ENCODE measurements at places on chromosomes 4 and X.

DNA sequence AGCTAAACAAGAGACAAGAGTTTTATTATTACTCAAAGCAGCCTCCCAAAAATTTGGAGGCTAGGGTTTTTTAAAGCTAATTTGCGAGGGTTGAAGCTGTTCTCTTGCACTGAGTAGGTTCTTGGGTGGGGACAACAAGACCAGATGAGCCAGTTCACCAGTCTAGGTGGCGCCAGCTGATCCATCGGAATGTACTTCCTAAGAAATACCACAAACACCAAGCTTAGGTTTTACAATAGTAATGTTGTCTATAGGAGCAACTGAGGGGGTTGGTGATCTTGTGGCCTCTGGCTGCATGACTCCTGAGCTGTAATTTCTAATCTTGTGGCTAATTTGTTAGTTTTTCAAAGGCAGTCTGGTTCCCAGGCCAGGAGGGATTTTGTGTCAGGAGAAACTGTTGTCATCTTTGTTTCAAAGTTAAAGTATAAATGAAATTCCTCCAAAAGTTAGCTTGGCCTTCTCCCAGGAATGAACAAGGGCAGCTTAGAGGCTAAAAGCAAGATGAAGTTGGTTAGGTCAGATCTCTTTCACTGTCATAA, 130.6 kb downstream of the SLC7A11 start:
- no peak for DNase-seq

DNA sequence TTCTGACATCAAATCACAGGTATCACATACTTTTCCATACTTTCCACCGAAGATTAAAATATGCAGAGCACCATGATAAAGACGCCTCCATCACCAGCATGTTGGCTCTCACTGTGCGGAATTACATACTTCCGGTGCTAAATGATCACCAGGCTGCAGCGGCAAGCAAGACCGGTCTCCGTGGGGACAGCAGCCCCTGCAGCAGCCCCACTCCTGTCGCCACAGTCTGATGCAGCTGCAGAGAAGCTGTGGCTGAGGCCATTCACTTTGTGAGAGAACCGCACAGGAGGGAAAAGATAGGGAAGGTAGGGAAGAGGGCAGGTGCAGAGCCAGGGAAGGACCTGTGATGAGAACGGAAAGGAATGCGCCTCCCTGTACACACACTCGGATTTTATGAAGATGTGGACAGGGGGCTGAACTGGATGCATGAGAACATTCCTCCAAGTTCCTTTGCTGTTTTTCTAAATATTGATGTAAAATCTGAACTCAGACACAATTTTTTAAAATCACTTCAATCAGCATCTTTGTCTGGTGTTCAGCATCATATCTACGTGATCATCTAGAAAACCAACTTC, 38.3 kb downstream of the AFAP1 start:
- no peak for DNase-seq

GRCh38 chr4:87865960-87866598, 33.3 kb downstream of the MEPE start:
- no peak for DNase-seq

GRCh38 chrX:1105671-1106419, 106.6 kb downstream of the CRLF2 start:
- DNase-seq = no peak

DNA sequence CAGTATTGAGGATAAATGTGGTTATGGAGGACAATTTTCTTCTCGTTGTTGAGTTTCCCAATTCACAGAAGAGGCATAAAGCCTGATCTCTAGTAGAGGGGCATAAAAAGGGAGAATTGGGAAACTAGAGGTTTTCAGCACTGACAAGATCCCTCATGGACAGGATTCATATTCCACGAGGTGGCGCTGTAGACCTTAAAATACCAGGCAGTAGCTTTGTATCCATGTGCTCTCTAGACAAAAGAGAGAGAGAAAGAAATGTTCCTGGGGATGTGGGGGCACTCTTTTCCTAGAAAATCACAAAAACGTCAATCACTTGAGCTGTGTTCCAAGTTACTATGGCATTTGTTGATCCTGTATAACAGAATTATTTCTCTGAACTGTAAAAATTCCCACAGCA, 128.3 kb downstream of the MAGEE1 start:
- no peak for DNase-seq

DNA sequence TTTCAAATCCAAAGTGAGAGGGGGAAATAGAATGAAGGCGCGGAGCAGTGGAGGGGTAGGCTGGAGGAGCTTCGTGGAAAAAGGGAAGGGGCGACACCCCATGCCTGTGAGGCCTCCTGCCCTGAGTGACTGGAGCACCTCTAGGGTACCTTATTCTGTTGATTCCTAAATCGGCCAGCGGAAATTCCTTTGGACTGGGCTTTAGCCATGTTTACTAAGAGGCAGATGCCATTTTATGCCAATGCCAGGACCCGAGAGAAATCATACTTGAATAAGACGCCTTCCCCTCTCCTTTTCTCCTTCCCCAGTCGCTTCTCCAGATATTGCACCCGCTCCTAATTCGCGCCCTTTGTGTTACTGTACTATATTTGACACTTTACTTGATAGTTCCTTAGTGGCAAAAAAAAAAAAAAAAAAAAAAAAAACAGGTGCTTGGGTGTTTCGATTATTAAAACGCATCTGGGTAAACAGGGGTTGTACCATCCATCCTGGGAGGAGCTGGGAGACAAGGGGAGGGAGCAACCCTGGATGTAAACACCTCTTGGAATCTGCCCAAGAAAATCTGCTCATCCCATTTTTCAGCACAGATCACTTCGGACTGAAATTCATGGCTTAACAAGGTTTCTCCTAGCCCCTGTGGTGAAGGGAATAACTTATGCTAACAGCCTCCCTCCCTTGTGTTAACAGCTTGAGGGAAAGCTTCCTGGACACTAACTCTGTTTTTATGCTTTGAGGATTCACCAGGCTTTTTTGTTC, 1.5 kb downstream of the BMP3 start:
- no peak for DNase-seq

DNA sequence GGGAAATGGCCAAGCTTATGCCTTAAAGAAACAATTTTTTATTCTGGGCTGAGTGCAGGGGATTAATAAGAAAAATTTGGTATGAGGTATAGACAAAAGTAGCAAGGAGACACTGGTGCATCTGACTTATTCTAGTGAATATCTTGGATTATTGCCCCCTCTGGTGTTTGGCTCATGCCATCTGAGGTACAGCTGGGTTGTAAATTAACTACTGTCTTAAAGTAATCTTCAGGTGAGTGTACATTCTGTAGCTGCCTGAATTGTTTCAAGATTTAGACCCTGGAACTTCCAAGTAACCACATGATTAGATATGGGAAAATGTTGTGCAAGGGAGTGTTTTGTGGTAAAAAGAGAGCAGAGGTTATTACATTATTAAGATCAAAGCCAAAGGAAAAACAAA, 988.7 kb downstream of the FAM133A start:
- DNase-seq = no peak

DNA sequence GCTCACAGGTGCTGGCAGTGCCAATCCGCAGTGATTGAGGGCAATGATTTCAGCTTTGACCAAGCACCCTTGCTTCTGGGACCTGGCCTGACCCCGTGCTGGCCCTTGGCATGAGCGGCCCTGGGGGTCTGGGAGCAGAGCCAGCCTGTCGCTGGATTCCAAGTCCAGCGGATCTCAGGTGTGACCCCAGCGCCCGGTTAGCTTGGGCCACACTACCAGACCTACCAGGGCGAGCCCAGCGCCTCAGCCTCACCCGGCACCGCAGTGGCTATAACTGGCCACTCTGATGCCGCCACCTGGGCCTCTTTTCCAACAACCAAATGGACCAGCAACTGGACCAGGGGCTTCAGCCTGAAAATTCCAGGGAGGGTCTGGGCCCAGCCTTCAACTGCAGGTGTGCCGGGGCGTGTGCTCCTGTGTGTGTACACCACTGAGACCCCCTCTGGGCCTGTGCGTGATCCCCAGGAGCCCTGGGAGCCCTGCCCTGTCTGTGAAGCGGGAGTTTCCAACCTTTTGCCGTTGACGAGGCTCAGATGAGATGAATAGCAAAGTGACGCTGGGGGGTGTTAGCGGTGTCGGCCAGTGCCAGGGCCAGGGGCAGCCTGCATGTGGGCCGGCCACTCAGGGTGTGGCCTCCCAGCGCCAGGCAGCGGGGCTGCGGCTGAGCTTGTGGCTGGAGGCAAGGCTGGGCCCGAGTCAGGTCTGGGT, 658 bp downstream of the SH3TC1 start:
- no peak for DNase-seq

DNA sequence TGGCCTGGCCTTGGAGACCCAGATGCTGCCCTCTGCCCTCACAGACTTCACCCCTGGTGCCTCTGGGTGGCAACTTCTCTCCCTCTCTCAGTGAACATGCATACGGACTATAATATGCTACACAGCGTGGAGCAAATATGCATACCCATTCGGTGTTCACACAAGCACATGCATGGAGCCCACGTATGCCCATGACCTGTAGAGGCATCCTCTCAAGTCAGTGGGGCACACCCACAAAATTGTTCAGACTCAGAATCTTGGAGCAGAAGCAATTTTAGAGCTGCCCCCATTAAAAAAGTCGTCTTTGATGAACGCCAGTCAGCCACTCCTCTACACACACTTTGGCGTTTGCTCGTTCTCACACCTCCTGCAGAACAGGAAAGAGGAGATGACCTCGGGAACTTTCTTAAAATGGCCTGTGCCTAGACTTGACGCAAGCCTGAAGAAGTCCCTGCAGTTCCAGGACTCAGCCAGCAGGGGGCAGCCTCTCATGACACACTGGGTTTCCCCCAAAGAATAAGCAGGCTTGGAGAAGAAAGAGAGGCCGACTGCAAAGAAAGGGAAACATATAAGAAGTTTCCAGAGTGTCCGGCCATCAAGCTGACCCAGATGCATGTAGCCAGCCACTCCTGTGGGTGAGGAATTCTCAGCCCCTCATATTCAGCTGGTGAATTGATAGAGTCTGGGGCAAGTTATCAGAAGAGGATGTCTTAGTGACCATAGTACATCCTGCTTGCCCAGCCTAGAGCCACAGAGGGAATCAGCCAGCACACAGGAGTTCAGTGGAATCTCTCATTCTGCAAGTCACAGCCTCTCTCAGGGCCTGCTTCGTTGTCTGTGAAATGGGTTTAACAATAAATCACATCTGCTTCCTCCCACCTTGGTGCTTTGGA, 17.3 kb downstream of the APLN start:
- DNase-seq = no peak

DNA sequence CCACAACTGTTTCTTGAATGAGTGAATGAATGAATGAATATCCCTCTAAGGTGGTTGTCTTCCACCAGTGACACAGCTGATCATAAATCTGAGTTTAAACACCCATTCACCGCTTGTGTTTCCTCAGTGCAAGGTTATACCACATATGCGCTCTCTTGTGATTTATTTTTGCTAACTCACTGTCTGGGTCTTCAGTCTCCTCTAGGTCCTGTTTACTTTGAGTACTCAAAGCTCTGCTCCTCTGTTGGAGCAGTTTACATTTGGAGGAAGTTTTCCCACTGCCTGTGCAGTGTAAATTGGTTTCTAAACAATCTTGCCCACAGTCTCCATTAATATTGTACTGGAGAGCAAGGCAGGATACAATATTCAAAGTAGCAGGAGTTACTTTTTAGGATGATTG, 212.6 kb upstream of the JADE1 start:
- no peak for DNase-seq

DNA sequence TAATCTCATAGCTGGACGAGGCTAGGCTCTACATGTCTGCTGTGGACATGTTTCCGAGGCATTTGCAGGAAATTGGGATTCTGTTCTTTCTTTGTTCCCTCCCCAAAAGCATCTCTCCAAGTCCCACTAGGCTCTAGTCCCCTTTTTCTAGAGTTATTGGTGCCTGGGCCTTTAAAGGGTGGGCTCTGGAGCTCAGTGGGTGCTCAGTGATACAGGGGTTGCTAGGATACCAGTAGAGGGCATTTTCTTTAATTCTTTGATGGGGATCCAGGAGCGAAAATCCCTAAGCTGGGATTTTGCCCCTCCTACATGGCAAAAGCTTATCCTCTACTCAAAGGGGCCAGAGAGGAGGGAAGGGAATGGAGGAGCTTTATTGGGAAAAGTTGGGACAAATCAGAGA, 34.2 kb downstream of the ARHGEF9 start:
- no peak for DNase-seq

GRCh38 chr4:97507587-97508245, 635.6 kb downstream of the STPG2 start:
- DNase-seq = no peak

- no peak for DNase-seq
Measured at GRCh38 chrX:149513825-149514428, 8.8 kb upstream of the IDS start.

- DNase-seq = no peak
Measured at GRCh38 chr4:139453041-139453370, 915 bp upstream of the RAB33B start.

DNA sequence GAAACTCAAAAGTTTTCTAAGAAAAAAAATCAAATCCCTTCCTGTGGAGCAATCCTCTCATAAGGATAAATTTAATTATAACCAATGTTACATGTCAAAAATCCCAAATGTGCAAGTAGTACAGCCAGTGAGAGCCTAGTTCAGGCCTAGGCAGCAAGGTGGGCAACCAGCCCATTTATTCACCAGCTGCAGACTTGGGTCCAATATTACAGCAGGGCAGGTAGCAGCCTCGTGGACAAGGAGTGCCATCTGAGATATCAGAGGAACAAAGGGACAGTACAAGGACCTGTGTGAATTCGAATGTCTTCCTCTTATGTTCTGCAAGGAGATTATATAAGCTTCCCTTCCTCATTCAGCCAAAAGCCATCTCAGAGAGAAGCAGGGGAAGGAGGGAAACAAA, 6.6 kb downstream of the HELQ start:
- DNase-seq = no peak

DNA sequence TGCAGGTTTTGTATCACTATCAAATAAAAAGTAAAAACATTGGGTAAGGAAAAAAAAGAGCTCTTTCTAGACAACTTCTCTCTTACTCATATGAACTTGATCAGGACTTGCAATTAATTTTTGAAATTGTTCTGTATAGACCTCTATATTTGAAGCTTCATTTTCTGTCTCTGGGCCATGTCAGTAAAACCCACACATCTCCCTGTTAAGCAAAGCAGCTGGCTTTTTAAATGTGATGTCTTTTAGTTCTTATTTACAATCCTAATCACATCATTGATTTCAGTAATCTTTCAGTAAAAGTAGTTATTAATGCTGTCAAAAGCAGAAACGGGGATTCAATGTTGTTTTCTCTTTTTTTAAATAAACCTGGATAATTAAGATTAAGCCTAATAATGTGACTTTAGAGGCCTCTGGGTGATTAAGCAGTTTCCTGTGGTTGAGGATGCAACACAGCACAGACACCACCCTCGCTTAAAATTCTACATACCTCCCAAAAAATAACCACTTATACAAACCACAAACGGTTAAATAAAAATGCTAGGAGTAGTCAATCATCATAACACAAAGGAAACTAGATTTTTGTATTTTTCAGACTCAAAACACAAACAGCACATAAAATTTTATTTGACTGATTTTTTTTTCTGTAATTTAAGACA, 5.2 kb upstream of the PCDH10 start:
- no peak for DNase-seq

Data from NCI-H2081 treated with DMSO at 0.1 percent for 48 hours (cell line).